Muscle of arm (tissue), 14 donors: ENCODE measurements at places on chromosomes 11 and 22.

DNA sequence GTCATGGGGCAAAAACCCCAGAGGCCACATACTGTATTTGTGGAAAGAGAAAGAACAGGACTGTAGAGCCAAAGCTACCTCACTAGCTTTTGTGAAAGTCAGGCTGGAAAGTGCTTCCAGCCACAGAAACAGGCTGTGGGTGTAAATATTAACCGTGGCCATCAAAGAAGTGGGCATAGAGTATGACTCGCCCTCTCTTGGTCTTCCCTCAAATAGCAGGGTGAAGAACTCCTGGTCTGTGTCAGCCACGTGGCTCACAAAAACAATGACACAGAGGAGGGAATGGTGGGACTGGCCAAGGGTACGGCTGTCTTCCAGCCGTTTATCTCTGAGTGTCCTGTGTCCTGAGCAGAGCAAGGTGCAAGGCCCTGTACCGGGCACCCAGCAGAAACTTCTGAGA is 37.6 kb upstream of the UBASH3B start:
- DNase-seq = no peak

DNA sequence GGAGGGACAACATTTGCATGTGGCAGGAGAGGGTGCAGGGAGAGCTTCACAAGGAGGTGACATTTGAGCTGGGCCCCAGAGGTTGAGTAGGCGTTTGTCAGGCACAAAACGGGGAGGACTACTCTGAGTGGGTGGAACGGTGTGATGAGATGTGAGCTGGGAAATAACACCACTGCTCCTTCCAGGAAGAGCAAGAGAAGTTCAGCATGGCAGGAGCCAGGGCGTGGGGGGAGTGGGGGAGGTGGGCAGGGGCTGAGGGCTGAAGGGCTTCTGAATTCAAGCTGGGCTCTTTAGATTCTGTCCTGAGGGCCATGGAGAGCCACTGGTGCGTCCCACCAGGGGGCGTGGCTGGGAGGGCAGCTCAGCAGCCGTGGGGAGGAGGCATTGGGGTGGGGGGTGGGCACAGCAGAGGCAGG is 54.2 kb downstream of the OTOG start:
- no peak for DNase-seq

GRCh38 chr11:26931248-26931631 is 62.7 kb upstream of the FIBIN start:
- DNase-seq = peak; percentile 83

DNA sequence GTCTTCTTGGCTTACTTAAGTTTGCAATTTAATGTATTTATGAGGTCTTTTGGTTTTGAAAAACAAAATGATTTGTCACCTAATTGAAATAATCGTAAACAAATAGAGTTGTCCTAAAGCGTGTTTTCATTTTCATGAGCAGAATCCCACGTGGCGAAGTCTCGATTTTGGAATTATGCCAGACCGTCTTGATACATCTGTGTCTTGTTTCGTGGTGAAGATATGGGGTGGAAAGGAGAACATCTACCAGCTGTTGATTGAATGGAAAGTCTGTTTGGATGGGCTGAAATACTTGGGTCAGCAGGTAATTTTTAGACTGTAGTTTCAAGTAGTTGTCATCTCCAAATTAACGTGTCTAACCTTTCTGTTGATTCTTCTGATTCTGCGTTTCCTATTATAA is 64.7 kb downstream of the UVRAG start:
- DNase-seq = no peak

DNA sequence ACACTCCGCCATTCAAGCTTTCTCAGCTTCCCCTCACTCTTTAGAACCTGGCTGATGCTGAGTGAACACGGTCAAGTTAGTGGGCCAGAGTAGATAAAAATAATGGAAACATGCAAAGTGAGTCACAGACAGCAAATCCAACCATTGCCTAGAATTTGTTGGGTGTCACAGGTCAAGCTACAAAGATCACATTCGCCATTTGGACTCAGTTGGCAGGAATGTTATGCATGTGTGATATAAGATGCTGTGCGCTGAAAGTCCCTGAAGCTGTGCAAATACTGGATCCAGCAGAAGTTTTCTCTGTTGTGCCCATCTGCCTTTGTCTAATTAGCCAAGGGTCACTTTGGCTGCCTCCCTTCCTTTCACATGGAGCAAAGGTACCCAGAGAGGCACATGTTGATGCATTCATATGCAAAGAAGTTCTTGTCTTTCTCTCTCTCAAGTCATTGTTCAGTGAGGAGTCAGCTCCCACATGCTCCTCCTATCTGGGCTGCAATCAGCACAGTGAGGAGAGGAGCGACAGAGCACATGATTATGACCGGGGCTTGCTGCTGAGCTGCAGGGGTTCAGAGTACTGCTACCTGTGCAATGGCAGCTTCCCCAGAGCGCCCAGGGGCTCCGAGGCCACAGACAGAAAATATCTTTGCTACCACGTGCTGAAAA is 39.7 kb downstream of the FLI1 start:
- DNase-seq = no peak

GRCh38 chr11:108324587-108324986 is 101.7 kb downstream of the ATM start:
- DNase-seq = no peak

DNA sequence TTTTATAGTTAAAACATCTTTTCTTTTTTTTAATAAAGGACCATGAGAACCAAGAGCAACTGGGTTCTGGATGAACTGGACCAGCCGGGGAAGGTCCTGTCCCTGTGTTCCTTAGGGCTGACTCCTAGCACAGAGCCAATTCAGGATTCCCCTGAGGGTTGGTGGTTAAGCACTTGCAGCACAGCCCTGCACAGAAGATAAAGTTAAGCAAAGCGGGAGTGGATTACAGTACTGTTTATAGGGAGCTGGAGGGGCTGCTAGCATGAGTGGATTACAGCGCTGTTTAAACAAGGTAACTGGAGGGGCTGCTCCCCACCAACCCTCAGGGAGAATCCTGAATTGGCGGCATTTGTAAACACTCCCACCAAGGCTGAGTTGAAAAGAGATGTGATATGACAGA is 90.6 kb downstream of the CELSR1 start:
- DNase-seq = no peak

DNA sequence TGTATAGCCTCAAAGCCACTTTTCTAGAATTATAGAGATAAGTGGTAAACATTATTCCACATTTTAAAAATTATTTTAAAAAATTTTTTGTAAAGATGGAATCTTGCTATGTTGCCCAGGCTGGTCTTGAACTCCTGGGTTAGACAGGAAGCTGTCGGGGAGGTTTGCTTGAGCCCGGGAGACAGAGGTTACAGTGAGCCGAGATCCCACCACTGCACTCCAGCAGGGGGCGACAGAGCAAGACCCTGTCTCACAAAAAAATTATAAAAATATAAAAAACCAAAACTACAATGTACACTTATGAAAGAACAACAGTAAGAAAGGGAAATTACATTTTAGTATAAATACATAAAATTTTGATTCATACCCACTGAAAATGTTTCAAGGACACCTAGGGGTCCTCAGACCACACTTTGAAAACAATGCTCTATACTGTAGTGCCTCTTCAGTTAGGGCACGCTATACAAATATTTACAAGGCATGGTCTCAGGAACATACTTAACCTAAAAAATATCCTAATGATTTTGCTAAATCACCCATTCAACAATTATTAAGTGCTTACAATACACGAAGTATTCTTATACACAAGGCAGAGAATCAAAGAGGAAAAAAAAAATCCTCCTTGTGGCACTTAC is 111.2 kb downstream of the MRTFA start:
- DNase-seq = peak; percentile 38
